ENCODE measurements at places on chromosomes 12 and 14.

- no peak for DNase-seq
Measured at GRCh38 chr12:28172434-28173030, 17.7 kb upstream of the CCDC91 start.

- no peak for DNase-seq
Measured at GRCh38 chr14:99595034-99595433, 9.0 kb downstream of the CCDC85C start.

DNA sequence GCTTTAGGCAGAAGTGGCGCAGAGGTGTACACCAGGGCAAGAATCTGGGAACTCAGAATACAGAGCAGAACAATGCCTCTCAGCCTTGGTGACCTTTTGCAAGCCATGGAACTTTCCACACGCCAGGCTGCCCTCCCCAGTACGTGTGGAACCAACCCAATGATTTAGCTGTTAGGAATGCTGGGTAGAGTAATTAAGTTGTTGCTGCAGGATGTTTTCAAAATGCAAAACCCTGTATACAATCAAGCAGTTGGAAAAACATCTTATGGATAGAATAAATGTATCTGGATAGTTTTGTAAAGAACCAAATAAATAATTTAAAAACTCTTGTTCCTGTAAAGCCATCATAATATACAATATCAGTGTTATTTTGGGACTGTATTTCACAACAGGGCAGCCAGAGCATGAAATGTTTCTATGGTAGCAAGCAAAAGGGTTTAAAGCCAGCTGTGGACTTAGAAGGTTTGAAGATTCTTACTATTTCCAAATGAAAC, 19.4 kb downstream of the PPP1R36 start:
- DNase-seq = no peak

GRCh38 chr12:53289891-53290290, 5.5 kb upstream of the PFDN5 start:
- no peak for DNase-seq
